Effector memory CD4-positive, alpha-beta T cell (primary cell): ENCODE measurements at places on chromosomes 1 and 21.

- no peak overlapping the region for H3K4me3 ChIP-seq
- H3K27me3 ChIP-seq = no peaks in the 10 kb centered on the region
- DNase-seq = no peak
- H3K36me3 ChIP-seq = no peaks in the 10 kb centered on the region
- no peaks in the 10 kb centered on the region for H3K4me1 ChIP-seq
These were observed 49.9 kb downstream of the LHX9 start for GRCh38 chr1:197967066-197967465.

- H3K4me3 ChIP-seq = no peak overlapping the region
- H3K4me1 ChIP-seq = no peaks in the 10 kb centered on the region
- DNase-seq = no peak
- no peaks in the 10 kb centered on the region for H3K27me3 ChIP-seq
- no peaks in the 10 kb centered on the region for H3K36me3 ChIP-seq
These were observed 24.8 kb downstream of the GNG4 start for GRCh38 chr1:235624721-235625333.

GRCh38 chr1:181033799-181034451 lies at the start of gene MR1:
Gene MR1 (plus strand): TSS chr1:181033983. CDS start chr1:181034008, 25 bp downstream.
- peak; percentile 14 for DNase-seq
- H3K27ac ChIP-seq = peak within 1 kb of the TSS; percentile 89
- no peaks in the 10 kb centered on the region for H3K27me3 ChIP-seq
- peaks cover 25% of the 10 kb centered on the region for H3K4me1 ChIP-seq
- peaks cover 4% of the 10 kb centered on the region for H3K36me3 ChIP-seq

DNA sequence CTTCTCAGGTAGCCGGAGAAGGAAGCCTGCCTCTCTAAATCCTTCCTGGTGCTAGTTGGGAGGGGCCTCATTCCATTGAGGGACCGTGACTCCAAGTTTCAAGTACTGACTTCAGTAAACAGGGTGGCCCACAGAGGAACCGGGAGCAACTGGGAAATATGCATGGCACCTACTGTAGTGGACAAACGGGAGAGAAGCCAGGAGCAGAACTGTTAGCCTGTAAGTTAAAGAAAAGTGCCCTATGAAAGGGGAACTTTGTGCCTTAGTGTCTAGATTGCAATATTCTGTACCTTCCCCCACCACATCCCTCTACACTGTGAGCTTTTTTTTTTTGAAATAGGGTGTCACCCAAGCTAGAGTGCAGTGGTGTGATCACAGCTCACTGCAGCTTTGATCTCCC lies 33.2 kb upstream of the KANK4 start:
- no peak overlapping the region for H3K4me3 ChIP-seq
- no peaks in the 10 kb centered on the region for H3K4me1 ChIP-seq
- H3K27me3 ChIP-seq = no peaks in the 10 kb centered on the region
- DNase-seq = no peak
- H3K36me3 ChIP-seq = no peaks in the 10 kb centered on the region
- H3K27ac ChIP-seq = no peak overlapping the region

- no peak overlapping the region for H3K4me3 ChIP-seq
- no peaks in the 10 kb centered on the region for H3K27me3 ChIP-seq
- no peaks in the 10 kb centered on the region for H3K36me3 ChIP-seq
- no peak for DNase-seq
These were observed 10.4 kb downstream of the ZNF697 start for GRCh38 chr1:119637710-119638109.

DNA sequence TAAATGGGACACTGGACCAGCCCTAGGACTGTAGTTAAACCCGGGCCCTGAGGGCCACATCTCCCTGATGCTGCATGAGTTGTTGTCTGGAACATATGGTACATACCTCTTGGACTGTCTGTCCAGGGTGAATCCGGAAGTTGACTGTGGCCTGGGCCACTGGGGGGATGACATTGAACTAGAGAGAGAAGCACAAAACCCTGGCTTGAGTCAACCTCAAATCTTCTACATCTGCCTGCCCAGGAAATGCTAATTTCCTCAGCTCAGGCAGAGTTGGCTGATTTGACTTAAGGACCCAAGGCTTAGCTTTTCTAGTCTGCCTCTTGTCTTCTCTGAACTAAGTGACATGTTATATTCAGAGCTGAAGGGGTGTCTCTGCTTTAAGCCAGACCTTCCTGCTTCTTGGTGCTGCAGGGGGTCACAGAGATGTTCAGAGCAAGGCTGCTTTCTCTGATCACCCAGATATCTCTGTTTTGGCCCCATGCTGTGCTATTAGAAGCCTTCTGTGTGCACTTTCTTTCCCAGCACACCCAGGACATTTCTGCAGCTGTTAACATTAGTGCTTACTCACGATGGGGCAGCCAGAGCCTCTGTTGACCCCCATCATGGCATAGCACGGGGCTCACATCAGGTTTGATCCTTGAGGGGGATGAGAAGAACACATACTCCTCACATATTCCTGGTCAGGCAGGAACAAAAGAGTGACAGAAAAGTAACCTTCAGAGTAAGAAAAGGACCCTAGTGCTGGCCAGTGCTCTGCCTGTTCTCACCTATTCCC lies 9.6 kb downstream of the PM20D1 start:
- H3K27me3 ChIP-seq = no peaks in the 10 kb centered on the region
- no peak for DNase-seq
- H3K4me3 ChIP-seq = no peak overlapping the region
- no peaks in the 10 kb centered on the region for H3K36me3 ChIP-seq

GRCh38 chr1:201513498-201514243 lies 6.7 kb upstream of the CSRP1 start:
- no peak overlapping the region for H3K4me3 ChIP-seq
- H3K27ac ChIP-seq = no peak overlapping the region
- no peak for DNase-seq
- no peaks in the 10 kb centered on the region for H3K4me1 ChIP-seq
- H3K36me3 ChIP-seq = no peaks in the 10 kb centered on the region

DNA sequence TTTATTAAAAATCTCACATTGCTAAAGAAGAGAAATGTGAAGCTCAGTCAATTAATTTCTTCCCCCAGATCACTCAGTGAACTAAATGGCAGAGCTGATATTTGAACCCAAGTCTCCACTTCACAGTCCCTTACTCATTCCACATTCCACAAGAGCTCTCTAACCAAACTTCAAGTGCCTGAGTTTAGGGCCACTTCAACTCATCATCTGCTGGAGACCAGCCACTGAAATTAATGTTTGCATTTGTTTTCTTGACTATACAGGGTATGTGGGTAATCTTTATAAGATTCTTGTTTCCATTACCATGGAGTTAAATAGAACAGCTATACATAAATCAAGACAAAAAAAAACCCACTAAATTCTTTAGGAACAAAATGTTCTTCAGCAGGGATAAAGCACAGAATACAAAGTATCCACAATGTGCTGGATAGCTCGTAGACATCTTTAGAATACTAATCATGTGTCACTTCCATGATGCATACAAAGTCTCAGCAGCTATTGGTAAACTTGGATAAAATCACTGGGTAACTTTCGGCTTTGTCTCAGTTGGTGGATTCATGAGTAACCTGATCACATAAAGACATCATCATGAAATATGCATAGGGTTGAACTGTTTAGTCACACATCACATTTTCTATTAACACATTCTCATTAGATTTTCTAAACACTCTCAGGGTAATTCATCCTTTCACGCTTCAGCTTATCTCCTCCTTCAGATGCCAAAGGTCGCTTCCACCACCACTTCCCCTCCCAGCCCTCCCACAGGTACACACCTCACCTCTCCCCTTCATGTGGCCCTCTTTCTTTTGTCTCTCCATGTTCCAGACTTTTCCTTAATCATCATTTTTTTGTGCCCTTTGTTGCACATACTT lies 89.8 kb downstream of the LRRC53 start:
- H3K36me3 ChIP-seq = no peaks in the 10 kb centered on the region
- no peaks in the 10 kb centered on the region for H3K4me1 ChIP-seq
- no peaks in the 10 kb centered on the region for H3K27me3 ChIP-seq
- H3K4me3 ChIP-seq = no peak overlapping the region

DNA sequence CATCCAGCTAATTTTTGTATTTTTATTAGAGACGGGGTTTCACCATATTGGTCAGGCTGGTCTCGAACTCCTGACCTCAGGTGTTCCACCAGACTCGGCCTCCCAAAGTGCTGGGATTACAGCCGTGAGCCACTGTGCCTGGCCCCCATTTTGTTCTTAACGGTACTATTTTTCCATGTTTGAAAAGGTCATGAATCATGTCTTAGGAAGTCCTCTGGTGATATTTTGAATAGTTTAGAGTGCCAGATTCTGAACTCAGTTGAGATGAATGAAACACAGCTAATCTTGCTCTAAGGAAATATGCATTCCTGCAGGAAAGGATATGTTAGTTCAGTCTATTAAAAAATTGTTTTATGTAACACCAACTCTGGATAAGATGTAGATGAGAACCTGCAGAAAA lies 62.6 kb upstream of the ATP2B4 start:
- H3K4me3 ChIP-seq = no peak overlapping the region
- H3K27ac ChIP-seq = no peak overlapping the region
- no peaks in the 10 kb centered on the region for H3K4me1 ChIP-seq
- DNase-seq = no peak

GRCh38 chr1:205095422-205095821 lies 11.2 kb upstream of the TMEM81 start:
- H3K36me3 ChIP-seq = peaks cover 78% of the 10 kb centered on the region
- DNase-seq = no peak
- H3K27me3 ChIP-seq = no peaks in the 10 kb centered on the region

GRCh38 chr1:43945674-43946235 lies 995 bp upstream of the IPO13 start:
- peak overlapping the region; percentile 80 for H3K4me3 ChIP-seq
- no peak for DNase-seq
- H3K27ac ChIP-seq = peak overlapping the region; percentile 98
- H3K36me3 ChIP-seq = no peaks in the 10 kb centered on the region

GRCh38 chr1:110927484-110928075 lies 36.1 kb downstream of the LRIF1 start:
- H3K4me1 ChIP-seq = no peaks in the 10 kb centered on the region
- no peak overlapping the region for H3K4me3 ChIP-seq
- H3K27me3 ChIP-seq = no peaks in the 10 kb centered on the region
- DNase-seq = no peak
- H3K27ac ChIP-seq = no peak overlapping the region

- H3K36me3 ChIP-seq = no peaks in the 10 kb centered on the region
- no peak overlapping the region for H3K27ac ChIP-seq
- H3K4me1 ChIP-seq = peaks cover 9% of the 10 kb centered on the region
- H3K27me3 ChIP-seq = no peaks in the 10 kb centered on the region
- no peak overlapping the region for H3K4me3 ChIP-seq
These were observed 3.4 kb upstream of the PLEKHM2 start for GRCh38 chr1:15680561-15681348.

DNA sequence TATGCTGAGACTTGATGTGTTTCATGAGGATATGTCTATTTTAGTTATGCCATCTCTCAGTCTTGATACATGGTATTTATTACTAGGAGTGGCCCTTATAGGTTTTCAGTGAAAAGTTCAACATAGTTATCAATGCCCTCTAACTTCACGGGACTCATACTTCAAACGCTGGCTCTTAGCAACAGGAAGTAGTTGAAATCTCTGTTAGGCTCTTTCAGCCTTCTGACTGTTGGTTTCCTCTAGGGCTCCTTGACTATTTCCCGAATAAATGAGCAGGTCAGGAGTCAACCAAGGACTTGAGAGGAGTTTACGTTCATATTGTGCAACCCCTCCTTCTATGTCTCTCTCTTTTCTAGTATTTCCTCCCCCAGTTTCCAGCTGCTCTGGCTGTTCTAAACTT lies 141.8 kb downstream of the RGS7 start:
- no peak overlapping the region for H3K27ac ChIP-seq
- no peaks in the 10 kb centered on the region for H3K27me3 ChIP-seq
- DNase-seq = no peak
- H3K36me3 ChIP-seq = no peaks in the 10 kb centered on the region
- no peaks in the 10 kb centered on the region for H3K4me1 ChIP-seq
- H3K4me3 ChIP-seq = no peak overlapping the region

- H3K27ac ChIP-seq = peak overlapping the region; percentile 98
- no peaks in the 10 kb centered on the region for H3K27me3 ChIP-seq
- no peaks in the 10 kb centered on the region for H3K36me3 ChIP-seq
- peaks cover 16% of the 10 kb centered on the region for H3K4me1 ChIP-seq
- DNase-seq = peak; percentile 0
- H3K4me3 ChIP-seq = peak overlapping the region; percentile 81
These were observed 527 bp downstream of the MACO1 start for GRCh38 chr1:25430967-25431881.

GRCh38 chr1:216458812-216459211 lies 35.6 kb upstream of the USH2A start:
- H3K36me3 ChIP-seq = no peaks in the 10 kb centered on the region
- no peak overlapping the region for H3K27ac ChIP-seq
- H3K27me3 ChIP-seq = no peaks in the 10 kb centered on the region
- no peaks in the 10 kb centered on the region for H3K4me1 ChIP-seq

DNA sequence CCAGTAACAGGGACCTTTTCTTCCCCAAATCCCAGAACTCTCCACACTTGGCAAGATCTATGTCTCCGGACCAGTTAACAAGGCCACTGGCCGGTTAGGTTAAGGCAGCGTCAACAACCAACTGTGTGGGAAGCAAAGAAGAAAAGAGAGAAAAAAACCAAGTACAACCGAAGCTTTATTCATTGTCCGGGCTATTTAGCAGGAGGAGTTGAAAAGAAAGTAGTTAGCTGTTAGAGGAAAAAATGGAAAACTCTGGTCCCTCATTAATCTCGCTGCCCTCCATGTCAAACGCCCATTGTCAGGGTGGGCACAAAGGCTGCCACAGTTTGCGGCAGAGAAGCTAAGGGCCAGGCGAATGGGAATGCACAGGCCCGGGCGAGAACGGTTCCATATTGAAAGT lies 49.3 kb upstream of the GRIK3 start:
- H3K27me3 ChIP-seq = no peaks in the 10 kb centered on the region
- no peaks in the 10 kb centered on the region for H3K36me3 ChIP-seq
- H3K4me3 ChIP-seq = no peak overlapping the region
- H3K27ac ChIP-seq = no peak overlapping the region
- DNase-seq = no peak

GRCh38 chr1:110243146-110243545 lies 33.0 kb downstream of the KCNC4 start:
- DNase-seq = no peak
- no peak overlapping the region for H3K27ac ChIP-seq
- H3K27me3 ChIP-seq = no peaks in the 10 kb centered on the region
- no peaks in the 10 kb centered on the region for H3K36me3 ChIP-seq
- H3K4me1 ChIP-seq = no peaks in the 10 kb centered on the region

GRCh38 chr1:169515641-169516040 lies 29.9 kb upstream of the SLC19A2 start:
- H3K4me1 ChIP-seq = no peaks in the 10 kb centered on the region
- H3K27ac ChIP-seq = no peak overlapping the region
- H3K36me3 ChIP-seq = no peaks in the 10 kb centered on the region
- no peak for DNase-seq

GRCh38 chr1:178540204-178540603 lies 27.3 kb downstream of the TEX35 start:
- H3K36me3 ChIP-seq = no peaks in the 10 kb centered on the region
- H3K27ac ChIP-seq = no peak overlapping the region
- no peaks in the 10 kb centered on the region for H3K27me3 ChIP-seq
- H3K4me3 ChIP-seq = no peak overlapping the region
- H3K4me1 ChIP-seq = no peaks in the 10 kb centered on the region

DNA sequence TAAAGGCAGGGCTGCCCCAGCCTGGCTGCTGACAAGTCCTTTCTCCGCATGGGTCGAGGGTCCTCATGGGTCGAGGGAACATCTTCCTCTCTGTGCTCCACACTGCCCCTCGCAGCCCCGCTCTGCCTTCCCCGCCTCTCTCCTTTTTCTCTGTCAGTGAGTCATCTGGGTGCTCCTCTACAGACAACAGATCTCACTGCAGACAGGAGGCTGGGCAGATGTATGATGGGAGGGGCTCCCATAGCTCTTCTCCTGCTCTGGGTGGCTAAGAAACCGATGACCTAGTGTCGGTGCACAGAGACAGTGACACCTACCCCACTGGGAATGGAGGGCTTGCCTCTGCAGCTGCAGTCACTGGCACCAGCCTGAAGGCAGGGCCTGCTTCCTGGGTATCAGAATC lies 5.5 kb downstream of the KCNA10 start:
- H3K27ac ChIP-seq = no peak overlapping the region
- H3K4me3 ChIP-seq = no peak overlapping the region
- H3K27me3 ChIP-seq = no peaks in the 10 kb centered on the region
- no peaks in the 10 kb centered on the region for H3K4me1 ChIP-seq
- no peak for DNase-seq
